ENCODE measurements at places on chromosomes 3 and 15. TPM values are rescaled to one million over a fixed set of nuclear protein-coding genes. Genes with fewer than 3 reads are reported as not detected.

Gene EBLN2
- 9.8 TPM for total RNA-seq

Gene PDZRN3
- total RNA-seq: not detected

Gene MOBP
- total RNA-seq: not detected

Gene SEMA5B
- total RNA-seq: 0.24 TPM

Gene SLC22A14
- not detected for total RNA-seq

Gene MKRN3
- 1.8 TPM for total RNA-seq

Gene MESP1
- total RNA-seq: 0.38 TPM

Gene MAP6D1
- 0.95 TPM for total RNA-seq

Gene COX17
- total RNA-seq: 45.7 TPM

Gene ACAN
- total RNA-seq: not detected

Gene OR4F6
- not detected for total RNA-seq

Gene SLC25A20
- 11.7 TPM for total RNA-seq

Gene GOLGA6A
- 0.29 TPM for total RNA-seq

GRCh38 chr15:33013827-33014445 is 180.6 kb downstream of the FMN1 start:
- DNase-seq: no peak
- no peak overlapping the region for H3K27ac ChIP-seq
- no peaks in the 10 kb centered on the region for H3K36me3 ChIP-seq
- H3K27me3 ChIP-seq: no peaks in the 10 kb centered on the region
- no peak overlapping the region for H3K4me3 ChIP-seq

DNA sequence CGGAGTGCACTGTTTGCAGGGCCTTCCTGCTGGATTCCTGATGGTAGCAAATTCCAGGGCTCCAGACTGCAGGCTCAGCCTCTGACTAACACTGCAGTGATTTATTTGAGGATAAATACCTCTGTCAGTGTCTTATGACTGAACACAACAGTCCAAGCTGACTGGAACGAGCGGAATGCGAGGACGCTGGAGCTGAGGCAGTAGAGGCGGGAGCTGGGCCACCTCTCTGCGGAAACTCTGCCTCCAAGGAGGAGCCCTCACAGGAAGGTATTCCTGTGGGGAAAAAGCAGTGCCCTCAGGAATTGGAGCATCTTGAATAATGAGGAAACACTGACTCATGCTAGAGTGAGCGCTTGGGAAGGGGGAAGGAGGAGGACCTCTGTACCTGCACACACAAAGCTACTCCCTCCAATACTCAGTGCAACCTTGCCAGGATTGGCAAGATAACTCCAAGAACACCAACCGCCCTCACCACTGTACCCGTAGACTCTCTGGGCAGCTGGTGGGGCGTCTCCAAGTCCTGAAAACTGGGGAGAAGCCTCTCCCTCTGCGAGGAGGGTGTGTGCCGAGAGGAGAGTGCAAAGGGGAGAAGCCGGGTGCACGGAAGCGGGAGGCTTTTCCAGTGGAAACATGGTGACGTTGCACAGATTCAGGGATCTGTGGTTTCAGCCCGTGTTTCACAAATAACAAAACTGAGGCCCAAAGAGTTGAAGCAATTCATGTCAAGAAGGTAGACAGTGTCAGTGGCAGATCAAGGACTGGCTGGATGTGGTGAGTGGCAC is 43.0 kb downstream of the VGLL4 start:
- H3K4me1 ChIP-seq: no peaks in the 10 kb centered on the region
- H3K27me3 ChIP-seq: no peaks in the 10 kb centered on the region
- no peak overlapping the region for H3K27ac ChIP-seq
- H3K4me3 ChIP-seq: no peak overlapping the region

DNA sequence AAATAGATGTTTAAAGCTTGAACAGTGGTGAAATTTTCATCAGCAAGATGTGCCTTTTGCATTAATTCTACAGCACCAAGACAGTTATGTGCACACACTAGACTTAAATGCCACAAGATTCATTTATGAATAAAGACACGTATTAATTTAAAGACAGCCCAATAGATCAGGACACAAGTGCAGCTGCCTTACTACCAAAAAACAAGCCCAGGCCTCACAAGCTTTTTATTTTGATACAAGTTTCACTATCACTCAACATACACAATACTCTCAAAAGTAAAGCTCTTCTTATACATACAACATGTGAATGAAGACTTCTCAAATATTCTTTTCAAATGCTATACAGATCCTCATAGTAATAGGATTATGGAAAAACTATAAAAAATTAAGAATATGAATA is 2.4 kb downstream of the ACAP2 start:
- H3K4me1 ChIP-seq: peaks cover 33% of the 10 kb centered on the region
- no peak overlapping the region for H3K27ac ChIP-seq
- H3K27me3 ChIP-seq: no peaks in the 10 kb centered on the region
- no peak overlapping the region for H3K4me3 ChIP-seq
- no peaks in the 10 kb centered on the region for H3K36me3 ChIP-seq

DNA sequence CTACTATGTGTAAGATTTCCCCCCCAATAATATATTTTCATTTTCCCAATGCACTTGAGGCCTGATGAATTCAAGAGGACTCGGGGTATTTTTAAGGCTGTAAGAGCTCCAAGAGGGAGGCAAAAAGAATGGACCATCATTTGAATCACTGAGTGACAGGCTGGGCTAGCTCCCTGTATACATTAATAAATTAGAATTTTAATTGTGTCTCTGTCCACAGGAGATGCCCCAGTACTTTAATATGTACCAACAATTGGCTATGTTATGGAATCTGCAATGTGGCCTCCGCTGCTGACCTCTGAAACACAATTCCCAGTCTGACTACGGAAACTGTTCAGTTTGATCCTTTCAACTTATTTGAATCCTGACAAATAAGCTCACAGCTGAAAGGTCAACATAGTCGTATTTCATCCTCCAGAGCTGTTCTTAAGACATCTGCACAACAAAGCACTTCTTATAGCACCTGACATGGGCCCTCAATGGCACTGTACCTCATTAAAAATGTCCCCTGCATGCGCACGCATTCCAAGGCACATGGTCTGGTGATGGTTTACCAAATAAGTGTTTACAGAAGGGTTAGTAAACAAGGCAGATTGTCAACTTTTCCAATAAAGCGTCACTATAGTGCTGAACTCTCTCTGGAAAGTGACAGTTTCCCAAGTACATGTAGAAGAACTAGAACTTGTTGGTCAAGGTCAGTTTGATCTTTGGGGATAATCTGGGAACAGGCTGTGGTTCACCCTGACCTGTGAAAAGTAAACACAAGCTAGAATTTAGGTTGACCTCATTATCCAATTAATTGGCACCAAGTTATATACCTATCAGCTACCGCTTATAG is 472.9 kb downstream of the FOXP1 start:
- DNase-seq: no peak
- H3K4me1 ChIP-seq: peaks cover 17% of the 10 kb centered on the region
- no peak overlapping the region for H3K4me3 ChIP-seq
- peaks cover 9% of the 10 kb centered on the region for H3K36me3 ChIP-seq
- no peaks in the 10 kb centered on the region for H3K27me3 ChIP-seq

DNA sequence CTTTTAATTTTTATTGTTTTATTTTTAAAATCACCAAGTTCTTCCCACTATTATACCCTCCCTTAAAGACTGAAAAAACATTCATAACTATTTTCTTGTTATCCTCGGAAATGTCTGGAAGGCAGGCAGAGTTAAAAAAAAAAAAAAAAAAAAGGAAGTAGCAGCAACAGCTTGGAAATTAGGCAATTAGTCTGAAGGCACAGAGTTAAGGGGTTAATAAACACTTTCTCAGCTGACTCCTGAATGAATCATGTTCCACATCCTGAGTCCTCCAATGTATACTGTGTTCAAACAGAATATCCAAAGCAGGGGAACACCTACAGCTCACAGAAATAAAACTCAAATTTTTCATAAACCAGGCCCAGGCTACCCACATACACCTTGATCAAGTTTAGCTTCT is 5.8 kb downstream of the HEXA start:
- no peaks in the 10 kb centered on the region for H3K36me3 ChIP-seq
- H3K4me1 ChIP-seq: peaks cover 32% of the 10 kb centered on the region
- no peak for DNase-seq
- no peak overlapping the region for H3K4me3 ChIP-seq

DNA sequence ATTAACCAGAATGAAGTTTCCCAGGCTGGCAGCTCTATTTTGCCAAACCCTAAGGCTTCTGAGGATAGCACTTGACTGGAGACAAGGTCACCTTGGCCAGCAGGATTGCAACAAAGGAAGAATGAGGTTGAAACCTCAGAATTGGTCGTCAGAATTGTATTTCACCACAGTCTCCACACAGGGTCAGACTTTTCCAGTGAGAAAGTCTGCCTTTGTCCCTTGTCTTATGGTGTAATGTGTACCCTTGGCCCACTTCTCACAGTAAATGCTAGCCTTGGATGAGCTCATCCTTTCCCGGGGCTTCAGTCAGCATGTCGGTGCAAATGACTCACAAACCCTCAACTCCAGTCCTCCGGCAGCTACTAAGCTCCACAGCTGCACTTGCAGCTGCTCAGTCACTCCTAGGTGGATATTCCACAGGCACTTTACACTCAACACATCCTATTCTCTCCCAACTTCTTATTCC is 19.7 kb downstream of the SSR3 start:
- no peak for DNase-seq
- H3K27me3 ChIP-seq: no peaks in the 10 kb centered on the region
- H3K27ac ChIP-seq: no peak overlapping the region
- no peak overlapping the region for H3K4me3 ChIP-seq
- no peaks in the 10 kb centered on the region for H3K4me1 ChIP-seq

DNA sequence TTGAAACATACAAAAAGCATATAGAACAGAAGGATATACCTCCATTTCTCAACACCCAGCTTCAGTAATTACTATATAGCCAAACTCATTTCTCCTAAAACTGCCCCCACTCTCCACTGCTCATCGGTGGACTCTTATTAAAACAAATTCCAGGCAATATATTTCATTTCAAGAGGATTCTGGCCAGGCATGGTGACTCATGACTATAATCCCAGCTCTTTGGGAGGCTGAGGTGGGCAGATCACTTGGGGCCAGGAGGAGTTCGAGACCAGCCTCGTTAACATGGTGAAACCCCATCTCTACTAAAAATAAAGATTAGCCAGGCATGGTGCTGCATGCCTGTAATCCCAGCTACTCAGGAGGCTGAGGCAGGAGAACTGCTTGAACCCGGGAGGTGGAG is 40.9 kb downstream of the SNX4 start:
- no peak for DNase-seq
- no peaks in the 10 kb centered on the region for H3K27me3 ChIP-seq
- no peak overlapping the region for H3K27ac ChIP-seq
- H3K4me3 ChIP-seq: no peak overlapping the region

GRCh38 chr3:41369838-41370237 is 170.5 kb downstream of the CTNNB1 start:
- no peak overlapping the region for H3K4me3 ChIP-seq
- no peak overlapping the region for H3K27ac ChIP-seq
- H3K4me1 ChIP-seq: no peaks in the 10 kb centered on the region
- no peaks in the 10 kb centered on the region for H3K27me3 ChIP-seq

GRCh38 chr3:152258448-152259393 is 10.0 kb upstream of the MBNL1 start:
- H3K27me3 ChIP-seq: no peaks in the 10 kb centered on the region
- H3K27ac ChIP-seq: peak overlapping the region; percentile 83
- no peak for DNase-seq
- peaks cover 78% of the 10 kb centered on the region for H3K4me1 ChIP-seq

- no peak overlapping the region for H3K4me3 ChIP-seq
- no peaks in the 10 kb centered on the region for H3K4me1 ChIP-seq
- H3K36me3 ChIP-seq: no peaks in the 10 kb centered on the region
- H3K27me3 ChIP-seq: no peaks in the 10 kb centered on the region
- no peak overlapping the region for H3K27ac ChIP-seq
- no peak for DNase-seq
Observed at GRCh38 chr3:87437765-87438164, 161.4 kb upstream of the POU1F1 start.

- no peaks in the 10 kb centered on the region for H3K36me3 ChIP-seq
- no peaks in the 10 kb centered on the region for H3K27me3 ChIP-seq
- no peak for DNase-seq
- H3K4me1 ChIP-seq: peaks cover 28% of the 10 kb centered on the region
- no peak overlapping the region for H3K27ac ChIP-seq
Observed at GRCh38 chr3:28343144-28343543, 5.4 kb upstream of the ZCWPW2 start.

DNA sequence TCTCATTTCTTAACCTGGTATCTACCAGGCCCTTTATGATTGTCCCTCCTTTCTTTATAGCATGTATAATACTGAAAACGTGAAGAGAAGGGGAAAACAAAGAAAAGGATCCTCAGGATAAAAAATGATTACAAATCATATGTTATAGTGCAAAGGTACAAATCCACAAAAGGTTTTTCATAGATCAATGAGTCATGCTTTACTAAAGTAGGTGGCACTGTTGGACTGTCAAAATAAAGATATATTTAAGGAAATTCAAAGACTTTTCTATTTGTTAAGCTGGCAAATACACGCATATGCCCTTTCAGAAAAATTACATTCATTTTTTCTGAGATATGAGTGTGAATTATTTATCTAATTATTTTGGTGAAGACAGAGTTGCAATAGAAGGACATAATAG is 151.6 kb downstream of the CADM2 start:
- no peaks in the 10 kb centered on the region for H3K27me3 ChIP-seq
- no peaks in the 10 kb centered on the region for H3K4me1 ChIP-seq
- no peak overlapping the region for H3K27ac ChIP-seq

DNA sequence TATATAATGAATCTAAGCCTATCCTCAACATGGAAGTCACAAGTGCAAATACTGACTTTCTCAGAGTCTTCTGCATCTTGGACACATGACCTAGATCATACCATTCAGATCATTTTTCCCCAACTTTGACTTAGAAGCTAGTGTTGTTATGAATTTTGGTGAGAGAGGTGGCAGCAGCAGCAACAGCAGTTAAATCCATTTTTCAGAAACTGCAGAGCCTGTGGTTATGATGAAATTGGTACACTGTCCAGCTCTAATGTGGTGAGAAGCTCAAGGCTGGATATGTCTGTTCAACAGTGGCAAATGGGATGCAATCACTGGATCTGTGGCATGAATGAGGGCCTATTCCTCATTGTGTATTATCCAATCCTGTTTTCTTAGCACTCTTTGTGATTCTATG is 290.1 kb upstream of the SATB1 start:
- peak overlapping the region; percentile 6 for H3K4me3 ChIP-seq
- H3K36me3 ChIP-seq: no peaks in the 10 kb centered on the region
- no peaks in the 10 kb centered on the region for H3K27me3 ChIP-seq
- no peak overlapping the region for H3K27ac ChIP-seq
- DNase-seq: no peak

DNA sequence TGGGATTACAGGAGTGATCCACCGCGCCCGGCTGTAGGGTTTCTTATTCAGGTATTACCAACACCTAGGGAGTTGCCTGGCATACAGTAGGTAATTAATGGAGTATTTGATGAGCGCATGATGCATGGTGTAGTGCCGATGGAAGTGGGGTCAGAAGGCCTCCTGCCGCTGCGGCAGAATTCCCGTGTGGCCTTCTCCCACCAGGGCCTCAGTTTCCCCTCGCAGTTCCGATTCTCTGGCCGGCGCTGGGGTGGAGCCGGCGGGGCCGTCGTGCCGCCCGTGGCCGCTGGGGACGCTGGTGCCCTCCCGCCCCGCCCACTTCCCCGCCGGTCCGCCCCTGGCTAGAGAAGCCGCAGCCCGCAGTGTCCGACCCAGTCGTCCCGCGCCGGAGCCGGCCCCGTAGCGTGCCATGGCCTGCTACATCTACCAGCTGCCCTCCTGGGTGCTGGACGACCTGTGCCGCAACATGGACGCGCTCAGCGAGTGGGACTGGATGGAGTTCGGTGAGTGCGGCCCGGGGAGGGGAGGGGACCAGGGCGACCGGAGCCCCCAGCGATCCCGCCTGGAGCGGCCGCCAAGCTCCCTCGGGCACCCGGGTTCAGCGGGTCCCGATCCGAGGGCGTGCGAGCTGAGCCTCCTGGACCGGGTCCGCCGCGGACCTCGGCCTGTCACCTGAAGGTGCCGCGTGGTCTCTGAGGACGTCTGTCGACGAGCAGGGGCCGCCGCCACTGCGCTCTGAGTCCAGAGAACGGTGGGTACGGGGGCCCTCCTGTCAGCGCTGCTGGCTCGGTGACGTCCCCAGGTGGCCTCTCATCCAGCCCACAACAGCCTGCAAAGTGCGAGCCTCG is at the start of gene IRAK2:
Gene IRAK2 (plus strand): TSS at position 374 of the 848 bp plus-strand sequence. CDS start 36 bp downstream, at position 410.
- H3K27me3 ChIP-seq: no peaks in the 10 kb centered on the region
- H3K36me3 ChIP-seq: peaks cover 5% of the 10 kb centered on the region

Measured in naive thymus-derived CD4-positive, alpha-beta T cell (primary cell).